ENCODE measurements at places on chromosomes 1 and 21.

DNA sequence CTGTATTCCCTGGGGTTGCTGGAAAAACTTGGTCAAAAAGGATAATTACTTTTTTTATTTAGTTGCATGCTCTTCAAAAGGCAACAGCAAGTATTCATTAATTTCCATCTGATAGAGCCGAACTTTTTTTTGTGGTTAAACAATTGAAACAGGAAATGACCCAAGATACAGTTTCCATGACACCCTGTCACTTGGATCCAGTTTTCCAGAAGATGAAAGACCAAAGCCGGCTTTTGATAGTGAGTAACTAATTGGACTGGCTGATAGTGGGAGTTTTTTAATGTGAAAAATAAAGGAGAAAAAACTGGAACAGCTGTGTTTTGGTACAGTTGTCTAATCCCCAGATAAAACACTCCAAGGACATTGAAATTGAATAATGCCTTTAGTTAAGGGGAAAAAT, 33.0 kb downstream of the CACHD1 start:
- DNase-seq = no peak

GRCh38 chr1:190949939-190950338, 472.3 kb upstream of the BRINP3 start:
- no peak for DNase-seq

- no peak for DNase-seq
Observed at GRCh38 chr1:23198373-23198772, 18.9 kb downstream of the HTR1D start.

DNA sequence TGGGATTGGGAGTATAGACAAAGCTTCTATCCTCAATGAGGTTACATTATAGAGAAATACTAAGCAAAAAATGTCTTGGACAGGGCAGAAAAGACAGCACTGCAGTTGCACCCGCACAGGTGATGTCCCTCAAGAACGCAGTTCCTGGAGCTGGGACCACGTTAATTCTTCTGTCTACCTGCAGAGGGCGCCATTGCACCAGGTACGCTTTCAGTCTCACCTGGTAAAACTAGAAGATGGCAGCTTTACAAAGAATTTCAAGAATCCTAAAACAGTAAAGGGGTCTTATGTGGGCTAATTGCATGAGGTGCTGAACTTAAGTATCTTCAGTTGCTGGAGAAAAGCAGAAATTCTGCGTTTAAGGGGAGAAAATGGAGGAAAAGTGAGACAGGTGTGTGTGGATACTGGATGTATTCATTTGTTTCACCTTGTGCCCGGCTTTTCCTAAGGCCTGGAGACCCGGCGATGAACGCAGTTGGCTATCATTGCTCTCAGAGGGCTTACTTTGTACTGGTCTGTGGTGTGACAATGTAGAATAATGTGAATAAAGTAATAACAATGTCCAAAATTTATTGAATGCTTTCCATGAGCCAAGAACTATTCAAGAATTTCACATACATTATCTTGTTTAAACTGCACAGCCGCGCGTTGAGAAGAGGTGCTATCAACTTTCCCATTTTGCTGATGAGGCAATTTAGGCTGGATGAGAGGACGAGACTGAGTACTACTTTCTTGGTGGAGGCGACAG, 276.3 kb upstream of the GREM2 start:
- DNase-seq = no peak

GRCh38 chr1:184823080-184823479, 68.4 kb upstream of the EDEM3 start:
- no peak for DNase-seq

GRCh38 chr1:186286615-186287315, 88.3 kb downstream of the TPR start:
- DNase-seq = no peak

DNA sequence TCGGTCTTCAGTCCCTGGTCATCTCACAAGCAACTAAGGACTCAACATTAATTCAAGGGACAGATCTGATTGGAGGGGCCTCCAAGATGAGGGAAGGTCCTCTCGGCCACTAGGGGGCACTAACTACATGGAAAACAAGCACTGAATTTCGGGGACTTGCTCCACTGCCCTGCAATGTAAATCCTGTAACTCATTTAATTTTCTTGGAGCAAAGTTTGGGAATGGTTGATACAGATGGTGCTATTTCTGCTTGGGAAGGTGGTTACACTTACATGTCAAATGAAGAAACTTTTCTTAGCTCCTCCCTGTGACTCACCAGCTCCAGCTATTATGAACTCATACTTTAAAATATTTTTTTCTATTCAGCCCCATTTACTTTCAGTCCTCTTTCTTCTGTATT, 97.4 kb upstream of the KCNJ15 start:
- no peak for DNase-seq

DNA sequence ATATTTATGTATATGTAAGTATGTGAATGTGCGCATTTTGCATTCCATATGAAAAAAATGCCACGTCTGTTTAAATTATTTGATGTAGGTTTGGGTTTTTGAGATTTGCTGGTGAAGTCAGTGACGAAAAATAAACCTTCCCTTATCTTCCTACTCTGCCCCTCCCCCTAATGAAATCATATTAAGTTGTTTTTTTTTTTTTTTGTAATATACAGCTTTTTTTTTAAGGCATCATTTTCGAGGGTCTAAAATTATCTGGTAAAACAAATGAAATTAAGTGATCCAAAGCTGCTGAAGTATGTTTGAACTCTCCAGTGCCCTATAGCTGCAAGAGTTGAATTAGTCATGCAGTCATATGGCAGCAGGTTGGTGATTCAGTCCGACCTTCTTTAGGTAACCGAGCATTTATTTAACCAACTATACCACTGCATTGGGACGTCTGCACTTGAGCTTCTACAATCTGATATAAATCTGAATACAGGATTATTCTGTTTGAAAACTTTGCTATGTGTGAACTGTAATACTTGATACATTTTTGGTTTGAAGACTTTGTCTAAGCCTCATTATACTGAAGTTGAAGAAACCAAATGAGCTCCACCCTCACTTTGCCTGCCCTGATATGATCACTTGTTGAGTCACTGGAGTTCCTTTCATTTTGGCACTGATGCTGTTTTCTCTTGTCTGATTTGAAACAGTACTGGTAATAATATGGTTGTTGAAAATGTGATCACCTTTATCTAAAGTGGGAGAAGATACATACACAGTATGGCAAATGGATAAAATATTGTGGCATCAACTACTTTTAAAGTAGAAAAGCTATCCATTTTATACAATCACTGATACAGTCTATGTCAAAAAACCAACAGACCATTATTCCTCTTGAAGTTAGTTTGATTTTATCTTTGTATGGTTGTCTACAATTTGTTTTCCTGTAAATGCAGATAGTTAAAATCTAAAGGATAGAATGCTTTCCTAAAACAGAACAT, 11.7 kb downstream of the PDIK1L start:
- no peak for DNase-seq

- no peak for DNase-seq
Observed at GRCh38 chr1:29648798-29649188, 412.5 kb downstream of the PTPRU start.

- no peak for DNase-seq
Observed at GRCh38 chr1:107993920-107994319, 28.9 kb upstream of the VAV3 start.

- no peak for DNase-seq
Observed at GRCh38 chr1:180235077-180235501, 5.0 kb downstream of the LHX4 start.

GRCh38 chr1:2574350-2574749, 12.2 kb upstream of the PRXL2B start:
- no peak for DNase-seq

DNA sequence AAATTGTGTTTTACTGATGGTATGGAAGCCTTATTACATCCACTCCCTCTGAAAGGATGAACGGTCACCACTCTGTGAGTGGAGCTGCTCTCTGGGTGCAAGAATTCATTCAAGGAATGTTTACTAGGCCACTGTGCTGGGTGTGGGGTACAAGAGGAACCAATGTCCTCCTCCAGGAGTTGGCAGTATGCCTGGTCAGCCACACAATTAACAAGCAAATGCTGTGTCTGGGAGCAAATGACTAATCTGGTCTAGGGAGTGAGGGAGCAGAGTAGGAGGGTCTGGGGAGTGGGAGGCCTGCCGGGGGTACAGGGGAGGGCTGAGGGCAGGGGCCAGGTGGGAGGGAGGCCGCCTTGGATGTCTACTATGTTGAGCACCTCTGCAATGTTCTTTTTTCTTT, 27.2 kb upstream of the TDRD10 start:
- no peak for DNase-seq

DNA sequence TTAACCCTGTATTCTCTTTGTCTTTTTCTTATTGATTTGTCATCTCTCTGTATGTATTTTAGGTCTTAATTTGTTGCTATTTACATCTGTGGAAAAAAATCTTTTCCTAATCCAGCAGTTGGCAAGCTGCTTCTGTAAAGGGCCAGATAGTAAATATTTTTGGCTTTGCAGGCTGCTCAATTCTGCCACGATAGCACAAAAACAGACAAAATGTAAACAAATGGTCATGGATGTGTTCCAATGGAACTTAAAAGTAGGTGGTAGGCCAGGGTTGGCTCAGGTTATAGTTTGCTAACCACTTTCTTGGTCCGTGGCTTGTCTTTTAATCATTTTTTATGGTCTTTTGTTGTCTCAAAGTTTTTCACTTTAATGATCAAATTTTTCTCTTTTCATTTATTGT, 371.8 kb downstream of the HHAT start:
- DNase-seq = no peak

GRCh38 chr1:3586986-3587759, 24.1 kb downstream of the MEGF6 start:
- DNase-seq = no peak

DNA sequence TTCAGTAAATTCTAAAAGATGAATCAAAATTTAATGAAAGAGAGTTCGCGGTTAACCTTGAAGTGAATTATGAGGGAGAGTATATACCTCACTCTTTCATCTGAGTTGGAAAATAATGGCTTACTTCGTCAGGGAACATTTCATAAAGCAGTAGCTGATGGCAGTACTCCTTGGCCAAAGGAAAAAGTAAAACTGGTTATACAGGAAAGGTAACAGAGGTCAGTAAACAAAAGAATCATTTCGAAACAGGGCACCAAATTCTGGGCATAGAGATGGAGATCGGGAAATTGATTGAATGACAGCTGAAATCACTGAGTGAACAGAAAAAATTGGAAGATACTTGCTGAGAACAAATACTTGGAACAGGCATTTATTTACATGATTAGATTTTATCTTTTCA, 199.0 kb downstream of the OLFM3 start:
- no peak for DNase-seq

DNA sequence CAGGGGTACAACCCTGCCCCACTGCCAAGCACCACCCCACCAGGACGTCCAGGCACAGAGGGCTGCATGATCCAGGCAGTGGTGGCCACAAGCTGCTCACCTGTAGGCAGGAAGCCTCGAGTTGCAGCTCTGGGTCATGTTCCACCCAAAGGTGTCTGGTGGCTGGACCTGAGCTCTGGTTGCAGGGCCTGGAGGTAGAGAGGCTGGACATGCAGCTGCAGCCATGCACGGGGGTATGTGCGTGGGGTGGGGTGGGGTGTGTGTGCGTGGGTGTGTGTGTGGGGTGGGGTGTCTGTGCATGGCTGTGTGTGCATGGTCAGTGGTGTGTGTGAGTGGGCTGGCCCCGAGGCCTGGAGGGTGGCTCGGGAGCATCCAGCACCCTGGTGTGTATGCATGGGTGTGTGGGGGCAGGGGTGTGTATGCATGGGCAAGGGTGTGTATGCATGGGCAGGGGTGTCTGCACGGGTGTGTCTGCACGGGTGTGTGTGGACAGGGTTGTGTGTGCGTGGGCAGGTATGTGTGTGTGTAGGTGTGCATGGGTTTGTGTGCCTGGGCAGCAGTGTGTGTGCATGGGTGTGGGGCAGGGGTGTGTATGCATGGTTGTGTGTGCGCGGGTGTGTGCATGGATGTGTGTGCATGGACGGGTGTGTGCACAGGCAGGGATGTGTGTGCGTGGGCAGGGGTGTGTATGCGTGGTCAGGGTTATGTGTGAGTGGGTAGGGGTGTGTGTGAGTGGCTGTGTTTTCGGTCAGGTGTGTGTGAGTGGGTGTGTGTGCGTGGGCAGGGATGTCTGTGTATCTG, 15.6 kb downstream of the ARHGEF16 start:
- DNase-seq = no peak

DNA sequence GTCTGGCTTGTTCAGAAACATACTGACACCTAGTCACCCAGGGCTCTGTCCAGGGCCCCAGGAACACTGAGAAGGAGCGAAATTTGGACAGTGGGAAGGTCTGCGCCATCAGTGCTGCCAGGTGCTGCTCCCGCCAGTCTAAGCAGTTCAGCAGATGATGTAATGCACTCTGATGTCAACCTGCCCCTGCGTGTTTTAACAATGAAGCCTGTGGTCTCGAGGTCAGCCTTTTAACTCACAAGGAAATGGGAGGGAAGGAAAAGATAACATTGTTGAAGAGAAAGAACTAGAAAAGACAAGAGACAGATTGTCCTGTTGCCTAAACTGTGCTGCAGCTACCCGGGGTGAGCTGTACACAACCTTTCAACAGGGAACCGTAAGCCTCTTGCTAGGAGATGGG, 126.6 kb upstream of the IFFO2 start:
- no peak for DNase-seq

- no peak for DNase-seq
Observed at GRCh38 chr1:199082778-199083389, 444.0 kb downstream of the PTPRC start.

- DNase-seq = no peak
Observed at GRCh38 chr1:48552420-48552819, 80.4 kb upstream of the SPATA6 start.

DNA sequence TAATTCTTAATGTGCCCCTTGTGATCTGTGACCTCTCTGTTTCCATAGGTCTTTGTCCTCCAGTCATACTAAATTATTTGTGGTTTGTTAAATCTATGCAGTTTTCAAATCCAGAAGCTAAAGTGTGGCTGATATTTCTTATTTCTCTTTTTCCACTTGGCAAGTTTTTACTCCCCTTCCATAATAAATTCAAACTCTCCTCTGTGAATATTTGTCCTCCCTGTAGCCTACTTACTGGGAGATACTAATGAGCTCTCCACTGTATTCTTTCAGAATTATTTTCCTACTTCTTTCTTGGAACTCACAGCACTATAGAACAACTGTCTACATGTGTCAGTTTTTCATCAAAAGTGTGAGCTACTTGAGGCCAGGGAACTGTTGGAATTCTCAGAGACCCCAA, 430.8 kb upstream of the PTBP2 start:
- no peak for DNase-seq

DNA sequence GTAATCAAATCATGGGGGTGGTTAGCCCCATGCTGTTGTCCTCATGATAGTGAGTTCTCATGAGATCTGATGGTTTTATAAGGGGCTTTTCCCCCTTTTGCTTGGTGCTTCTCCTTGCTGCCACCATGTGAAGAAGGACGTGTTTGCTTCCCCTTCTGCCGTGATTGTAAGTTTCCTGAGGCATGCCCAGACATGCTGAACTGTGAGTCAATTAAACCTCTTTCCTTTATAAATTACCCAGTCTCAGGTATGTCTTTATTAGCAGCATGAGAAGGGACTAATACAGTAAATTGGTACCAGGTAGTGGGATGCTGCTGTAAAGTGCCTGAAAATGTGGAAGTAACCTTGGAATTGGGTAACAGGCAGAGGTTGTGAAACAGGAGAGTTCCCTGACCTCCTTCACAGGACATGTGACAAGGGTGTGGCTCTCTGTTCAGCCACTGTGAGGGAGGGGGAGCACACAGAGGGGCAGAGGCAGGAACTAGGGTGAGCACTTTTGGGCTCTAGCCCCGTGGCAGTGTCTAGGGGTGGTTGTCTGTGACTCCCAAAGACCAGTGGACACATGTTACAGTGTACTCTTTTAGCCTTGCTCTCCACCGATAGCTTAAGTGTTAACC, 105.3 kb downstream of the BACH1 start:
- no peak for DNase-seq

Measured in GOT3 (cell line).